ENCODE measurements at places on chromosomes 2 and 18. TPM values are rescaled to one million over a fixed set of nuclear protein-coding genes. Genes with fewer than 3 reads are reported as not detected.
A peak's percentile ranks its signal among the peaks of the same experiment; 100 is the strongest.

- DNase-seq: no peak
Observed at GRCh38 chr2:14125624-14126293, 506.8 kb upstream of the LRATD1 start.

- DNase-seq: no peak
Observed at GRCh38 chr18:919078-919477, 14.4 kb downstream of the ADCYAP1 start.

DNA sequence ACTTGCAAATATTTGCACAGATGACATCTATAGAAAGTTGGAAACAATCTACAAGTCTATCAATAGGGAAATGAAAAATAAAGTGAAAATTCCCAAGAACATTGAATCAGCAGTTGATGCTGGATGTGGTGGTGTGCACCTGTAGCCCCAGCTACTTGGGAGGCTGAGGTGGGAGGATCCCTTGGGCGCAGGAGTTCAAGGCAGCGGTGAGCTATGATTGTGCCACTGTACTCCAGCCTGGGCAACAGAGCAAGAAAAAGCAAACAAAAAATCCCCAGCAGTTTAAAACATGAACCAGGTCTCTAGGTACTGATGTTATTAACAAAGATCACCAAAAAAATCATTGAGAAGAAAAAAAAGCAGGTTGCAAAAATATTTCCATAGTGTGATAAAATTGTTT, 15.4 kb upstream of the NDUFV2 start:
- DNase-seq: no peak

GRCh38 chr2:188973641-188974040, 532 bp upstream of the COL3A1 start:
- no peak for DNase-seq

DNA sequence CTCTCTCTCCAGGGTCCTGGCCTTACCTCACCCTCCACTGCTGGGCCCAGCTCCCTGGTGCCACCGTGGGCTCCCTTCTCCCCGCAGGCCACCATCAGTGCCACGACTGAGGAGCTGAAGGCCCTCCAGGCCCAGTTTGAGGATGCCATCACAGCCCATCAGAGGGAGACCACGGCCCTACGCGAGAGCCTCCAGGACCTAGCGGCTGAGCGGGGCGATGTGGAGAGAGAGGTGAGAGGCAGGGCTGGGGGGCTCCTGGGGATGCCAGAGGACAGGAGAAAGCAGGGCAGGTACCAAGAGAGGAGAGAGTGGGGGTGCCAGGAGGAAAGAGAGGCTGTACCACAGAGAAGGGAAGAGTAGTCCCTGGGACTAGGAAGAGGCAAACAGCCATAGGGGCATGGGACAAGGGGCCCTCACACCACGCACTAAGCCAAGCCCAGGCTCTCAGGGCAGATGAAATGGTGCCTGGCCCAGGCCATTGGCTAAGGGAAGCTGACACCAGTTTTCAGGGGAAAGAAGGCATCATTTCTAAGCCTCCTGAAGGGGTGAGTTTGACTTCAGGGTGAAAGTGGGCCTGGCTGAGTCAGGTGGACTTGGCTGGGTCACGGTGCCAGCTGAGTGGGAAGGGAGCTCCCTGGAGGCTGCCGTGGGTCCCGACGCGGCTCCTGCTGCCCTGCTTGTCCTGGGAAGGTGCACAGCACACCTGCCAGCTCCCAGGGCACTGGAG, 39.0 kb upstream of the SNED1 start:
- DNase-seq: peak; percentile 76

- DNase-seq: no peak
Observed at GRCh38 chr2:216717491-216717901, 22.1 kb upstream of the IGFBP5 start.

DNA sequence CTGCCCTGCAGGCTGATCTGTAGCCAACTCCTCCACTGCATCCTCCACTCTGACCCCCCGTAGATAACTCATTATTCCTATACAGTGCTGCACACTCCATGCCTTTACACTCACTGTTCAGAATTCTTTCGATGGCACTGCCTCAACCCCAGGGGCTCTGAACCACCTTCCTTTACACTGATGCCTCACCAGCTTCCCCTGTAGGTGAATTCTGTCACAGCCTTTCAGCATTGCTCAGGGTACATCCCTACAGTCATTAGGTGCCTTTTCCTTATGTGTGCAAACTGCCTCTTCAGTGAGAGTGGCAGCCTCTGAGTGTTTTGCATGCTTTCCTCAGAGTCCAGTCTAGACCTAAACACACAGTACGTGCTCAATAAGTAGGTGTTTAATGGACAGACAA, 319.4 kb downstream of the LRRTM1 start:
- DNase-seq: no peak

DNA sequence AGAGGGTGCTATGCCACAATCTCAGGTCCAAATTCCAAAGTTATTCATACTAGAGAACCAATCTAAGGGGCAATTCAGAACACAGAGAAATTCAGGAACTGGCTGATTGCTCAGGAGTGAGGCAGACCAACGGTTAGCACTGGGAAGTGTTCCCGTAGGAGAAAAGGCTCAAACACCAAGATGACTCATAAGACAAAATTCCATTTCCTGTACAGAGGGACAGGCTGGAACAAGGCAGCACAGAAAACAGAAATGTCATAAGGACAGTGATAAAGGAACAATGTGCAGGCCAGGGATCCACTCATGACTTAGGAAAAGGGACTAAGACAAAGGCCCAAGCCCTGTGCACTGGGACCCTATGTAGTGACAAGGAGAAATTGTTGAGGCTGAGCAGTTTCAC, 54.2 kb downstream of the PDE1A start:
- DNase-seq: no peak

- DNase-seq: no peak
Observed at GRCh38 chr2:38666556-38666910, 619 bp downstream of the GALM start.

GRCh38 chr2:32450851-32451250, 94.0 kb downstream of the BIRC6 start:
- DNase-seq: no peak

DNA sequence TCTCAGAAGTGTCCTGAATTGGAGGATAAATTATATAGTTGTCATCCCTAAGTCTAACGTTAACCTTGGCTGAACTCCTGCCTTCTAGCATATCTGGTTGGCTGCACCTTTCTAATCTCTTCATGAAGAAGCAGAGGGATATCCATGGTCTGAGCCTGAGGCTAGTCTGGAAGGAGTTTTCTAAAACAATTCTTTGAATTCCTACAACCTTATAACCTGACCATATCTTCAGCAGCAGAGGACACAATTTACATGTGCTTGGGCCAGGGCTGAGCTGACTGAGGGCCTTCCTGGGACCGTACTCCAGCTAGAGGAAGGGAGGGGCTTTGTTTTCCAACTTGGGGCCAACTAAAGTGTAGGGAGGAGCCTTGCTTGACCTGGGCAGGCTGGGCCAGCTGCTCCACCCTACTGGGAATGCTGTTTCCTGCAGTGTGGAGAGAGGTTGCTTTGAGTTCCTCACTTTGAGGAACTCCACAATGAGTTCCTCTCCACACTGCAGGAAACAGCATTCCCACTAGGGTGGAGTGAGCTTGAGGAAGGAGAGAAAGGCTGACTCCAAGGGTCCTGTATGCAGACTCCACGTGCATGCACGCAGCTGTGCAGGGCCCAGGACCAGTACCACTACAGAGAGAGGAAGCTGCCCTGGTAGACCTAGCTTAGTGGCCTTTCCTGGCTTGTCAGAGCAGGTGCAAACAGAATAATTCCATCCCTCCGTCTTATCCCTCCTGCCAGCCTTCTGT, 19.6 kb downstream of the CEP68 start:
- no peak for DNase-seq

GRCh38 chr2:173654161-173654895, 299.7 kb downstream of the CDCA7 start:
- DNase-seq: no peak

GRCh38 chr2:11370377-11371091, 26.1 kb upstream of the ROCK2 start:
- no peak for DNase-seq

DNA sequence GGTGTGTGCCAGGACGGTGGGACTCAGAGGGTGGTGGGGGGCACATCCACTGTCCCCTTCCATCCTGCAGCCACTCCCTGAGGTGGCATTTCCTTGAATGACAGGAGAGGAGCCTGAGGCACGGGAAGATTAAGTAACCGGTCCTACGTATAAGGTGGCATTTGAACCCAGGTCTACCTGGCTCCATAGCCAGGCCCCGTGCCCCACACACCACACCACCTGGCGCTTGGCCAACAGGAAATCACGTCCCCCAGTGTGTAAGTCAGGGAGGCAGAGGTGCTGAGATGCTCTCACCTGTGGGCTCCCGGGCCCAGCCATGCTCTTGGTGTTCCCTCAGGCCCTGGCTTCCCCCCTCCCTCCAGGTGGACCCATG, 53.7 kb downstream of the HPCAL1 start:
- DNase-seq: no peak

GRCh38 chr2:16239296-16239850, 299.0 kb downstream of the MYCN start:
- no peak for DNase-seq

- no peak for DNase-seq
Observed at GRCh38 chr2:17643031-17643615, 102.6 kb downstream of the VSNL1 start.

DNA sequence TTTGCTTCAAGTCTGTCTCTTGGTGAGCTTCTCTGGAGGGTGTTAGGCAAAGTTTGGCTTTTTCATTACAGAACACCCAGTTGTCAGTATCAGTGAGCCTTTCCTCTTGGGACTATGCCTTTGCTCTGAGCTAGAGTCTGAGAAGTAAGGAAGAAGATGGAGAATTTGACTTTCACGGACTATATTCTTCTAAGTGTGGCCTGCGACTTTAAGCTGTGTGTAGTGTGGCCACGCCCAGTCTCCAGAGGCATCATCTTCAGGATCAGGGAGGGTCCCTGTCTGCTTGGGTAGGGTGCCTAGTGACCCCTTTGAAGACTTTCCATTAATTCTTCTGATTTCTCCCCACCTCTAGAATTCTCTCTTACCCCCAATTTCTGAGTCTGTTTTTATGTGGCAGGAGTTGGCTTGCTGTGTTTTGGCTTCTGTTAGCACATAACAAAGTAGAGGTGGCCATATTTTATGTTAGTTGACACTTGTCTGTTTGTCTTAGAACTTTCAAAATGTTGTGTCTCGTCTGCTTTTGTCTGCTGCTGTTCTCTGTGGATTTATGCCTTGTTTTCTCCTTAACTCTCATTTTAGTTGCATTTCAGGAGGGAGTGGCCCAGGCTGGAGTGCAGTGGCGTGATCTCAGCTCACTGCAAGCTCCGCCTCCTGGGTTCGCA, 8.6 kb downstream of the PLEKHB2 start:
- no peak for DNase-seq

DNA sequence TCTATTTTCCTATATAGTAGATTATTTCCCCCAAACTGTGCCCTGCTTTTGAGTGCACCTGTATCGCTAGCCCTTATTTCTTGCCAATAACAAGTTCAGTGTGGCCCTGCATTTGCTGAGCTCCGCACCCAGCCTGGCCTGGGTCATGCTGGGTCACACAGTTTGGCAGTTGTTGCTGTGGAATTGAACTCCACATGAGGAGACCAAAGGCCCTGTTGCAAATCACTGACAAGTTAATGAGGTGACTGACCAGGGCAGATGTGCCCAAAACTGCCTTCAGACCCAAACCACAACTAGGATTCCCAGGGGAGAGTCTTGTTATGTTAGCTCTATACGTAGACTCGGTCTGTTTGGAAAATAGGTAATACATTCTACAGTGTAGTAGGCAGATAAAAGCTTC, 31.0 kb downstream of the COL4A4 start:
- no peak for DNase-seq

GRCh38 chr2:46241344-46241743, 55.9 kb upstream of the EPAS1 start:
- DNase-seq: no peak

GRCh38 chr2:159411460-159411859, 125.0 kb upstream of the WDSUB1 start:
- no peak for DNase-seq

DNA sequence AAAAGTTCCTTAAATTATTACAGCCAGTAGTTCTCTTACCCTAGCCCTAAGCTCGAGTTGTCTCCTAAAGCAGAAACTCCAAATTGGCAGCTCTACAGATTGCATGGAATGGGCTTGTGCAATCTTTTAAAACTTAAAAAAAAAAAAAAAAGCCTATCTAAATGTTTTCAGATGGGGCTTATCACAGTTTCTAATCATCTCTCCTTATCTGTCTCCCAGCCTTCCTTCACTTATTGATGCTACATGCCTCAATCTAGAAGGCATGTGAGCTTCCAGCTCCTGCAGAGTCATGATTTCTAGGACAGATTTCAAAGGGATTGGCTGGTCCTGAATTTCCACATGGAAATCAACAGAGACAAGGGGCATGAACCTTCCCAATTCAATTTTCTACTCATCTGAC, 33.1 kb upstream of the PELI1 start:
- DNase-seq: no peak

- no peak for DNase-seq
Observed at GRCh38 chr2:118128826-118129225, 40.6 kb downstream of the INSIG2 start.

GRCh38 chr2:181421131-181421458, 36.1 kb upstream of the ITGA4 start:
- DNase-seq: no peak

DNA sequence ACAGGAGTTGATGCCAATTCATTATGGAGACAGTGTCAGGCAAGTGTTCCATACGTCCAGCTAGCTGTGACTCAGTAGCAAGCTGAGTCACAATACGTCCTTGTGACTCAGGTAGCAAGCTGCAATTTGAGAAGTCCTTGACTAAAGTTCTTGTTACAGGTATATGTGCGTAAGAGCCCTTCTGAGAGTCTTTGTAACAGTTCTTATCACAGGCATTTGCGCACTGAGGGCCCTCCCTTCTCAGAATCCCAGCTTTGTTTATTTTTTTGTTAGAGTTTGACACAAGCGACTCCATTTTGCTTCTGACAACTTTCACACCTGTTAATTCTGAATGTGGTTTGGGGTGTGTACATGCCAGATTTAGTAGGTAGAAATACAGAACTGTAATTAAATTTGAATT, 20.1 kb upstream of the ACMSD start:
- no peak for DNase-seq

GRCh38 chr2:240111253-240111652, 24.9 kb downstream of the COPS9 start:
- DNase-seq: no peak

Gene PNPT1
- 23.9 TPM for total RNA-seq

Gene CAPN14
- total RNA-seq: 0.14 TPM

Gene FTCDNL1
- total RNA-seq: 1.1 TPM

Gene STPG4
- 0.52 TPM for total RNA-seq

Gene PEX13
- 18.3 TPM for total RNA-seq

Gene SKOR2
- not detected for total RNA-seq

Gene FAM124B
- total RNA-seq: 2.1 TPM

Gene RAB6C
- total RNA-seq: not detected

Gene SAP130
- total RNA-seq: 17.2 TPM

Gene MFSD2B
- not detected for total RNA-seq

Gene SETBP1
- 76.9 TPM for total RNA-seq

Gene CBLN2
- not detected for total RNA-seq

All from posterior vena cava (tissue), 2 donors.